Lower leg skin (tissue), 4 donors: ENCODE measurements at places on chromosomes 7 and 10. TPM values are rescaled to one million over a fixed set of nuclear protein-coding genes. Genes with fewer than 3 reads are reported as not detected.

GRCh38 chr7:148327379-148327778 lies 263.2 kb upstream of the C7orf33 start:
- no peak for DNase-seq

DNA sequence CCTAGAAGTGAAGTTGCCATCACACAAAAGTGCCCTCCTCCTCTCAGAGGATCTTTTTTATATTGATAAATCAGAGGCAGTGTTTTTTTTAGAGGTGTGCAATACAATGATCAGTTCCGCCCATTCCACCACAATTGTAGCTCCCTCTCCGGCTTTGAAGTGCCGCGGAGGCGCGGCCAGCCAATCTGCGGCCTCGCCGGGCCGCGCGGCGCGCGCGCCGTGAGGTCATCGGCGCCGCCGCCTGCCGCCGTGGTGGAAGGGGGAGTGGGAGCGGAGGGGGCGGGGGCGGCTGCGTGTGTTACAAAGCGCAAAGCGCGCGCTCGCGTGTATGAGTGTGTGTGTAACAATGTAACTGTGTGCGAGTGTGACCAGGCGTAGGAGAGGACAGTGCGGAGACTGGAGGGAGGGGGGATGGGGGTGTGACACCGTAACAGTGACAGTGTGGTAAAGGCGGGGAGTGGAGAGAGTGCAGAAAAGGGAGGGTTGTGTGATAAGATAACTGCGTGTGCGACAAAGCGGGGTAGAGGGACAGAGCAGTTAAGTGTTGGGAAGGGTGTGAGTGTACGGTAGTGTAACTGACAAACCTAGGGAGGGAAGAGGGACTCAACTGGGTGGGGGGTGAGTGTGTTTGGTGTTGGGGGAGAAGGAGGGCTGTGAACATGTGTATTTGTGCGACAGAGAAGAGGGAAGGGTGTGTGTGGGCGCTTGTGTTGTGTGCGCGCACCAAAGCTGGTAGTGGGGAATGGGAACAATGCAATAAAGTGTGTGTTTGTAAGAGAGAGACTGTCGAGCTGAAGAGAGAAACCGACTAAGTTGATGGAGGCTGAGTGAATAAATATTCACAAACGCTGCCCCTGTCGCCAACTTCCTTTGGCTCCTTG lies at the start of gene SP8:
SP8 (minus strand) TSS at position 108 of the 881 bp plus-strand sequence; CDS start at position 20, 88 bp downstream.
- no peak for DNase-seq

GRCh38 chr10:124464028-124464965 lies 2.7 kb downstream of the LHPP start:
- DNase-seq = no peak

Gene ADAM8
- total RNA-seq = 5.5 TPM

Gene C10orf95
- 17.3 TPM for total RNA-seq

DNA sequence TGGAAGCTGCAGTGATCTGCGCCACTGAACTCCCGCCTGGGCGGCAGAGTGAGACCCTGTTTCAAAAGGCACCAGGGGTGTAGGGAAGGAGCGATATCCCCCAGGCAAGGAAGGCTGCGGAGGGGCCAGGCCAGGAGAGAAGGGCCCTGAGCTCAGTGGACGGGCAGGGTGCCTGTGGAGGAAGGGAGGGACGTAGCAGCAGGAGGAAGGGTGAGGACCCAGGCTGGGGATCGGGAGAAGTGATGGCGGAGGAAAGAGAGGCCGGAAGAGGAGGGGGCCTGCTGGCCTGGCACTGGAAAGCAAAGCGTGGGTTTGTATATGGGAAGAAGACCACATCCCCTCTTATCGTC lies 45.6 kb downstream of the ALOX5 start:
- DNase-seq = no peak

Gene AKR1E2
- total RNA-seq = 6.2 TPM

Gene NXPH1
- total RNA-seq = not detected

Gene MNX1
- total RNA-seq = 0.76 TPM

Gene CNPY1
- total RNA-seq = not detected

Gene CREB5
- total RNA-seq = 7.2 TPM

Gene EPO
- total RNA-seq = not detected

DNA sequence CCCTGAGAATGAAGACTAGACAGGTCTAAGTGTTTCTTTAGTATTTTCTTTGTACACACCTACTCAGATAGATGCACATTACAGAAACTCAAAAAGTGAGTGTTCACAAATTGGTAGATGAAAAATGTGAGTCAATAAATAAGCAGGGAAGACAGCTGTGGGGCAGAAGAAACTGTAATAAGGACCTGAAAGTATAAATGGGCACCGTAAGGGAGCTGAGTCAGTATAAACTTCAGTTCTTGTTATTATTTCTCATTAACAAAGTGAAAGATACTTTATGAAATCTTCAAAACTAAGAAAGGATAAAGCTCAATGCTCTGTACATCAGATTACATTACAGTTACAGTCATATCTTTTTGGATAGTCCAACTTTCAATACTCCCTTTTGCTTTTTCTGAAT lies 2.5 kb downstream of the MTPN start:
- DNase-seq = no peak

GRCh38 chr10:122564980-122565379 lies 4.4 kb downstream of the DMBT1 start:
- DNase-seq = no peak

DNA sequence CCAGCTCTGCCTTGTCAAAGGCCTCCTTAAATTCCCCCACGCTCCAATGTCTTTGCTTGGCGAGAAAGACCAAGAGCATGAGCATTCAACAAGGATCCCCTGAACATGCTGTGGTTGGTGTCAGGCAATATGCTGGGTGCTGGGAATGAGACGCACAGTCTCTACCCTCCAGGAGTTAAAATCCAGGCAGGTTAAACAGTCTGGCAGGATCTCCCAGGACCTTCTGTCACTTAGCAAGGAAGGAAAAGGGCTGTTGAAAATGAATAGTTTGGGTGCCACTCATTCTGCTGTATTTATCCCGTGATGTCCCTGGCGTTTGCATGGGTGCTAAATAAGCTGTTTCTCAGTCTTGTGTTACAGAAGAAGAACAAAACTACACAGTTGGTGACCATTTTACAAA lies 21.9 kb upstream of the ITGA8 start:
- DNase-seq = no peak

Gene C7orf33
- total RNA-seq = not detected

Gene SEM1
- total RNA-seq = 17.8 TPM

Gene MTG1
- 27.3 TPM for total RNA-seq

Gene TMEM196
- total RNA-seq = not detected

- DNase-seq = no peak
Observed at GRCh38 chr10:125840955-125841354, 17.6 kb downstream of the BCCIP start.

Gene WEE2
- not detected for total RNA-seq

DNA sequence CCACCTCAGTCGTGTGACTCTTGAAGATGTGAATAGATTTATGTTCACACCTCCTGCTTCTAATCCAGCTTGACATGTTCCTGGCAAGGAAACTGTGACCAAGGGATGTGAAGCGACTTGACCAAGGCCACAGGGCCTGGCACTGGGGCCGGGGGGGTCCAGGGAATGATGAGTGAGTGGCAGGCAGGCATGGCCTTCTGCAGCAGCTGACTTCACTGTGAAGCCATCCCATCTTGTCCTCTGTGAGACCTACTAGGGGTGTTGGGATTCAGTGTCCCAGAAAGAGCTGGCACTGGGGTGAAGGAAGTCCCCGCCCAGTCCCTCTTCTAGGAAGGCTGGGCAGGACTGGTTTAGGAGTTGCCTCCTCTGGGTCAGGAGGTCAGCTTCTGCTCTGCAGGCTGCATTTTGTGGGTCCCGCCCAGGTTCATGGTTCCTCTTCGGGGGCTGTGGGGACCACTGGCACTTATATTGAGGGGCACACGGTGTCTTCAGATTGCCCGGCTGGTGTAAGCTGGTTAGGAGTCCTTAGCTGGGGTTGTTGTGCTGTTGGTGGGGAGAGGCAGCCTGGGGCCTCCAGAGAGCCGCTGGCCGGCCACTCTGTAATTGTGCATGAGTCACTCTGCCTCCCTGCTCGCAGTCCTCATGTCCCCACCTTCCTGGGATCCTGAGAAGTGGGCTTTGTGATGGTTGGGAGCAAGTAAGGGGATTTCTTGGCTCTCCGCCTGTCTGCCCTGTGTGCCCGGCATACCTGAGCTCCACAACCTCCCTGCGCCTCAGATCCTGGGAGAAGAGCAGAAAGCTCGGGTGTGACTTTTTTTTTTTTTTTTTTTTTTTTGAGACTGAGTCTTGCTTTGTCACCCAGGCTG lies 11.0 kb downstream of the ZMIZ1 start:
- DNase-seq = no peak

DNA sequence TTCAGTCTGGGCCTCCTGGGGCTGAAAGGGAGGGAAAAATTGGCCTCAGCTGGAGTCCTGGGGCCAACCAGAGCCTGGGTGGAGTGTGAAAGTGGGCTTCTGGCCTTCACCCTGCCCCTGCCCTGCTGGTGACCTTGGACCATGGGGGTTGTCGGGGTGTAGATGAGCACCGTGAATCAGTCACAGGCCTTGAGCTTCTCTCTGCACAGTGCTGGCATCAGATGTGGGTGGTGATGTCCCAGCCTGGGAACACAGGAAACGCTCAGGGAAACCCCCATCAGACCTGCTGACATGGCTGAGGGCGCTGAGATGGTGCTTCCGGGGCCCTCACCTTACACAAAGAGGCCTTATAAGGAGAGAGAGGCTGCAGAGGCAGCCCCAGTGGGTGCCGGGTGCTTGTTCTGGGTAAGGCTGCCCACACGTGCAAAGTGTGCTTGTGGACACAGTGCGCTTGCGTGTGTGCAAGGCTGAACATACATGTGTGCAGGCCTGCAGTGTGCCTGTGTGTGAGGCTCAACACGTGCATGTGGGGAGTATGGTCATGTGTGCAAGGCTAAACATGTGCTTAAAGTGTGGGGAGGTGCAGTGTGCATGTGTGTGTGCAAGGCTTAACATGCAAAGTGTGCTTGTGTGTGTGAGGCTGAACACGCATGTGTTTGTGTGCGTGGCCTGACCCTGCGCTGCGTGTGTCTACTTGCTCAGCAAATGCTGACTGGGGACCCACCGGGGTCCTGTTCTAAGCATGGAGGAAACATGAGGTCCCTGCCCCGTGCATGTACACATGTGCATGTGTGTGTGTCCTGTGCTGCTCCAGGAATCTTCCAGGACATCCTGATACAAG lies 6.5 kb downstream of the ARPC1B start:
- DNase-seq = peak; percentile 42

Gene NME8
- total RNA-seq = 2.1 TPM

DNA sequence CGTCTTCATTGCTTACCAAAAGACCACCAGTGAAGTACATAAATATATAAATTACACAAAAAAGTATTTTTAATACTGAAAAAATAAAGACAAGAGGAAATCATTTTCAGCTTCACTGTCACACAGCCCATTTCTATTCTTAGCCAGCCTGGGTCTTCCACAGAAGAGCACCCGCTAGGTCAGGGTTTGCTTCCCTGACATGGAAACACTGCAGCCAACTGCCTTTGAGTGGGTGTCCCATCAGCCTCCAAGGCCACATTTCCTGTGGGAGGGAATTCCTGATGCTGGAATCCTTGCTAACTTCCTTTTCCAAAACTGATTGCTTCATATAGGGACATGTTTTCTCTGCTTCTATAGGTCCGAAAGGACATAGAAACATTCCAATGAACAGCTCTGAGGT lies 137.8 kb upstream of the CAV2 start:
- no peak for DNase-seq

Gene EPHA1
- 94.5 TPM for total RNA-seq

DNA sequence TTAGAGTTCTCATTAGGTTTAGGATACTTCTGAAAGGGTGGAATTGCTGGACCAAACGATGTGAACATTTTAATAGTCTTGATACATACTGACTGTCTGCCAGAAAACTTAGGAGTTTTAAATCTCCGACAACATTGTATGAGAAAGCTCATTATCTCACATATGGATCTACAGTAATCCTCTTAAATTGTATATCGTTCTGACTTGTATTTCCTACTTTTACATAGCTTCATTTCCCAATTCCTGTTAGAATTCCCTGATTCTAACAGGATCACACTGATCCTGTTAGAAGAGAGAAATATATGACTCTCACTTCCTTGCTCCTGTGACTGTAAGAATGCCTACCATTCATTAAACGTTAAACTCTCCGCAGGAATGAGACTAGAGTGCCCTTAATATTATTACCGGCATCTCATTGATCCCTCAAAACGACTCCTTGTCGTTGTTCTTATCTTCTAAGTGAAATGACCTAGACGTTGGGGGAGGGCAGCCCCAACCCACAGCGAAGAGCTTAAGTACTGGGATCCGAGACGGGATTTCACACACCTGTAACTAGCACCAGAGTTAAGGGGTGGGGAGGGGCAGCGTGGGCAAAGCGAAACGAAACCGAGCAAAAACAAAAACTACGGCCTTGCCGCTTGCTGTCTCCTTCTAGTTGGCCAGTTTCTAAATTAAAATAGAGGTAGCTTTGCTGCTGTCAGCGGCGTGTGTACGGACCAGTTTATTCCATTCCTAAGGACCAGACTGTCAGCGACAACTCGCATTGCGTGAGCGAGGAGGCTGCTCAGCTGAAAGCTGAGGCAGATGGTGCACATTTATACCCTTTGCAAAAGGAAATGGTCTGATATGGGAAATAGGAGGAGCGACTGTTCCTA lies 678 bp upstream of the TMEM106B start:
- no peak for DNase-seq

DNA sequence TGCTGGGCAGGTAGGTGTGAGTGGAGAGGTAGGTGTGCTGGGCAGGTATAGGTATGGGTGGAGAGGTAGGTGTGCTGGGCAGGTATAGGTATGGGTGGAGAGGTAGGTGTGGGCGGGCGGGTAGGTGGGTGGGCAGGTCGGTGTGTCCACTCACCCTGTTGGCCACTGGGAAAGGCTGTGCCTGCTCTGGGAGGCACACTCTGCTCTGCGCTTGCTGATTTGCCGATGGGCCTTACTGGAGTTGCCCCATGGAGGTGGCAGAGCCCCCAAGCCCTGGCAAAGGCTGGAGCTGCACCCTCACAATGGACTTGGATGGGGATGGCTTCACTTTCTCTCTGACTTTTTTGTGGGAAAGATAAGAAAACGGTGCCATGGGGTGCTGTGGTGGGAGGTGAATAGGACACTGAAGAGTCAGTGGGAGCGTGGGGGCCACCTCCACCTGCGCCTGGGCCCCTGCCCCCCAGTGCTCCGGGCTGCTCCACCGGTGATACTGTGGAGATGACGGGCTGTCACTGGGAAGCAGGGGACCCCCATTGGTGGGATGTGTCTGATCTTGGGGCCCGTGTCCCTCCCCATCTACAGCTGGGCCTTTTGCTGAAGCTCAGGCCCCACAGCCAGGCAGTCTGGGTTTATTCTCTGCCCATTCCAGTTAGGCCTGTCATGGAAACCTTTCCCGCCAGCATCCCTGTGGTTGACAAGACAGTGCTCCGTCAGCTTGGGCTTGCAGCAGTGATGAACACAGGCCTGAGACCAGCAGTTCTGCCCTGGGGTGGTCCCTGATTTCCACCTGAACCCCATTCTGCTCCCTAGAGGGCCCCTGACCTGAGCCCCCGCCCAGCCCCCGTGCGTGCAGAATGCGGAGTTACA lies 75.0 kb downstream of the NKX6-2 start:
- peak; percentile 80 for DNase-seq

Gene VAX1
- not detected for total RNA-seq

DNA sequence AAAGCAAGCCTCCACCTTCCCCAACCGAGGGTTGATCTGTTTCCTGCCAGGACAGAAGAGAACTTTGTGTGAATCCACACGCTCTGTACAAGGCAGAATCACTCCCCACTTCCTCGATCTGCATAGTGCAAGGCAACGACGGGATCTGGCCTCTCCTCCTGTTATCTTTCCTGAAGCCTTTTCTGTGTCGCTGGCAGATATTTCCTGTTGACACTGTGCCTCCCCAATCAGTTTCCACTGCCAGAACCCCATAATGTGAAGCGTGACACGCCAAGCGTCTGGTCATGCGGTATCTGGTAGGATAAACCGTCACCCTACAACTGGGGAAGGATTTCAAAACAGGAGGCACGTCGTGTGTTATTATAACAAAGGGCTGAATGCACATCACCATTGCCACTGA lies 57.2 kb downstream of the FAM171A1 start:
- DNase-seq = peak; percentile 25

GRCh38 chr7:36777062-36777461 lies 52.8 kb upstream of the AOAH start:
- no peak for DNase-seq
